ENCODE measurements at places on chromosomes 7 and 10.

GRCh38 chr7:97014145-97014750 lies 8.9 kb downstream of the DLX6 start:
- no peak for DNase-seq

DNA sequence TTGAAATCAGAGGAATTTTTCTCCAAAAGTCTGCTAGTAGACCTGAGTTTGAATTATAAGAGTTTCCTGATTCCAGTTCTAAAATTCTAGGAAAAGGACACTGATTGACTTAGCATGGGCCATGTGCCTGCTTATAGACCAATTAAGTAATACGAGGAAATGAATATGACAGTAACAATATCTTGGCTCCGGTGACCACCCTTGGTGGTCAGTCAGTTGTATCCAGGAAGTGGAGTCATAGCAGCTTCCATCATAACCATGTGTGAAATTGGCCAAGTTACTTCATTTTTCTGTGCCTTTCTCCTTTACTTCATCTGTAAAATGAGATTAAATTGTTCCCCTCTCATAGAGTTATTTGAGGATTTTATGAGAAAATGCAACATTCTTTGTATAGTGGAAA lies 66.9 kb downstream of the MTPAP start:
- DNase-seq, result no peak

GRCh38 chr10:43648398-43649184 lies at the start of gene ZNF32:
ZNF32 (minus strand) TSS chr10:43648881; CDS start chr10:43646133, 2,748 bp downstream.
- DNase-seq, result no peak

- no peak for DNase-seq
Observed at GRCh38 chr10:71028066-71028465, 139.7 kb upstream of the PCBD1 start.

DNA sequence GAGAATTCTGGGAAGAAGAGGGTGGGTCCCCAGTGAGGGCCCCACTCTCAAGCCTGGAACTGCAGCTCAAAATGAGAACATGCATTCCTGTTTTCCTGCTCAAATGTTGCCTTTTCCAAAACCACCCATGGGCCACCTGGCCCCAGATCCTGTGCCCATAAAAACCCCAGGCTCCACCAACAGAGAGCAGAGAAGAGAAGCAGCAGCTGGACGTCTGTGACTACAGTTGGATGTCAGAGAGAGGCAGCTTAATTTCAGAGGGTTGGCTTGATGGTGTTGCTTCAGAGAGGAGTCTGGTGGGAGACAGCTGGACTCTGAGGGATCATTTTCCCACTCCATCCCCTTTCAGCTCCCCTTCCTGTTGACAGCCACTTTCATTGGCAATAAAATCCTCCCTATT lies 256.4 kb downstream of the FZD1 start:
- DNase-seq, result no peak

DNA sequence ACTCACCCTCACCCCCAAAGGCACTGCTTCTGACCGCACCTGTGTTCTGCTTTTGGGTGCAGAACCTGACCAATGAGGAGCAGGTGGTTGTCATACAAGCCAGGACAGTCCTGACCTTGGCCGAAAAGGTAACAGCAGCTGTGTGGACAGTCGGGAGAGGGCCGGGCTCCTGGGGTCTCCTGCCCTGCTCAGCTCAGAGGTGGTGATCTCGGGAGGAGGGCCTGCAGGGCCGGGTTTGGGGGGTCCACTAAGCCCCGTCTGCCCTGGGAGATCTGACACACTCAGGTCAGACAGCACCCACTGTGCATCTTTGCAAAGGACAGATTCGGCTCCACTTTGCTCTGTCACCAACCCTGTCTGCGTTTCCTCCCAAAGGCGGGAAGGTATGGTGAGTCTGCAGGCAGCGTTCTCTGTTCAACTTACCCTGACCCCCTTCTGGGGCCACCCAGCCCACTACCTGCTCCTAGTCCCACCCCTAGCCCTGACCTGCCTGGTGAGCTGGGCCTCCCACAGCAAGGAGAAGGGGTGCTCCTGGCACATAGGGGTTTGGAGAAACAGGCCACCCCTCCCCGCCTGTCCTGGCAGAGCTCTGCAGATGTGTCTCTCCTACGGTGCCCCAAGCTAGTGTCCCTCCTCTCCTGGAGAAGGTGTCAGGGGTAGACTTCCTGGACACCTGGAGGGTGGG lies 33.7 kb upstream of the DPYSL4 start:
- no peak for DNase-seq

DNA sequence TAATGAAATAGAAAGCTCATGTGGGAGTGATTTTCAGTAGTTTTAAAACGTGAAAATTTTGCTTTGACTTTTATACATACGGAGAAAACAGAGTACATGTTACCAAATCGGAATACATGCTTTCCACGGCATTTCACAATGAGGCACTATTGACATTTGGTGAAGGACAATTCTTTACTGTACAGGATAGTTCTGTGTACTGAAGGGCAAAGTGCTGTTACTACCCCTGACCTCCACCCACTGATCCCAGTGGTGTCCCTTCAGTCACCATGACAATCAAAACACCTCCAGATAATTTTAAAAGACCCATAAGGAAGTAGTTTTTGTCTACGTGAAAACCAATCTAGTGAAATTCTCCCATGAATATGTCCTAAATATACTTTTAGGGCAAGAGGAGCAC lies 33.1 kb upstream of the ANK3 start:
- DNase-seq, result no peak

GRCh38 chr10:129659508-129660268 lies 192.6 kb downstream of the MGMT start:
- no peak for DNase-seq

DNA sequence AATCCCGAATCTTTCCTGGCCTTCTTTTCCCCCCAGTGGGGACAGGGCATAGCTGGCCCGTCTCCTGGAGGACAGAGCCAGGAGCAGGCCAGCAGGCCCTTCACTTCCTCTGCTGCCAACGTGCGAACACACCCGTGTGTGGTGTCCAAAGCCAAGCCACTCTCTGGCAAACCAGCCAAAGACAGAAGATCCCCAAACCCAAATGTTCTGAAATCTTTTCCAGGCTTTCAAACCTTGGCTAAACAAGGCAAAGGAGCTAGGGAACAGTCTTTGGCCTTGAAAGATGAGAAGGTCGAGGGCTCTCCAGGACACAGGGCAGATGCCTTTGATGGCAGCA lies 63.0 kb downstream of the PROSER2 start:
- no peak for DNase-seq

- DNase-seq, result no peak
Observed at GRCh38 chr7:127594490-127594889, 954 bp downstream of the FSCN3 start.

DNA sequence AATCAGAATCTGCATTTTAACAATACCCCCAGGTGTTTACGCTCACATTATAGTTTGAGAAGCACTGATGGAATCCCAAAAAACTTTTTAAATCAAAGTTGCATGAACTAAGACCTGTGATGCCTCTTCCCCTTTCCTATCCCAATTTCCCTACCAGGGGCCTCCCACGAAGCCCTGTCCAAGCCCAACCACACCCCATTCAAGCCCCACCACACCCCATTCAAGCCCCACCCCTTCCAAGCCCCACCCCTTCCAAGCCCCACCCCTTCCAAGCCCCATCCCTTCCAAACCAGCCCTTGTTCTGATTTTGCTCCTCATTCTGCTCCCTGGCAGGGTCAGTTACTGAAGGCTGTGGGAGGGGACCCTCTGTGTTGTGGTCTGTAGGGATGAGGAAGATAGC lies 9.8 kb upstream of the AQP1 start:
- no peak for DNase-seq

DNA sequence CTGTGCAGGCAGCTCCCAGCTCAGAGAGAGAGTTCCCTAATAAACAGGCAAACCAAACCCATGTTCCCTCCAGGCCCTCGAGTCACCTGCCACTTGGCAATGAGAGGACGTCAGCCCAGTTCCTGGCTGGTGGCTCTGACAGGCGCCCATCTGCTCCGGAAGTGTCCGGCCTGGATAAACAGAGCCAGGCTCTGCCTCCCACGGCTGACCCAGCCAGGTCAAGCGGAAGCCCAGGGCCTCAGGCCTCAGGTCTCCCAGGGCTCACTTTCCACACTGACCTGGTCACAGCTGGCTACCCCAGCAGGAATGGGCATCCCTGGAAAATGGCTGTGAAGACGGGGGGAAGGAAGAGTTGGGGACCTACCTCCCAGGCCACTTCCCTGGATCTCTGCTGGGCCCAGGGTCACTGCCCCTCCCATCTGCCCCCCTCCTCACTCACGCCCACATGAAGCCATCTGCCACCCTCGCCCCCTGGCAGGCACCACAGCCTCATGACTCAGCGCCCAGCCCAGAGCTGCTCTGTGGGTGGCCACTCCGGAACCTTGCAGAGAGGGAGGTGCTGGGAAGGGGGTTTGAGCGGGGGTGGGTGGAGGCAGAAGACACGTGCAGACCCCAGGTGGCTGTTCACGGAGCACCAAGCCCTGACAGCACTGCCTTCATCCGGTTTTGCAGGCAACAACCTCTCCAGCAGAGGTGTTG lies 37.4 kb upstream of the DUSP5 start:
- DNase-seq, result peak; percentile 75

- peak; percentile 35 for DNase-seq
Observed at GRCh38 chr7:127514499-127514898, 70.9 kb downstream of the GCC1 start.

DNA sequence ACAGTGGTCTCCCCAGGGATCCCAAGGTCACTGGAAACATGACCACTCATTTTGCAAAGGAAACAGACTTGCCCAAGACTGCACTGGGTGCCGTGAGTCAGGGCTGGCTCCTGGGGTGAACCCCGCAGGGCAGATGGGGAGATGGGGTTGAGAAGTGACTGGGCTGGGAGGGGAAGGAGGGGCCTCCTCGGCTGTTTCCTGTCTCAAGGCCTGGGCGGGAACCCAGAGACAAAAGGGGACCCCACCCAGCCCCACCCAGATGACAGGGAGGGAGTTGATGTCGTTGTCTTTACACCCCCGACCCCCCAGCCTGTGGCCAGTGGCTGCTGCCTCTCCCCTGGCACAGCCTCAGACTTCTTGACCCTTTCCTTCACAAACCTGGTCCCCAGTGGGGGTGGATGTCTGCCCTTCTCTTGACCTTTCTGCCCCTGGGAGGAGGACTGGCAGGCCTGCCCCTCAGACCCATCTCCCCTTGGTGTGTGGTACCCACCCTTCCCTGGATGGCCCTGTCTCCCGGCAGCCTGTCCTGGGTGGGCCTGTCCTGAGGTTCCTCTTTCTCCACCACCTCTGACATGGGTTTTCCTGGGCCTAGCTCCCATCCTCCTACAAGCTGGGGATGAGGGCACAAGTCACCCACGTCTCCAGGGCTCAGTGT lies 1.4 kb downstream of the MYO1G start:
- DNase-seq, result peak; percentile 87

DNA sequence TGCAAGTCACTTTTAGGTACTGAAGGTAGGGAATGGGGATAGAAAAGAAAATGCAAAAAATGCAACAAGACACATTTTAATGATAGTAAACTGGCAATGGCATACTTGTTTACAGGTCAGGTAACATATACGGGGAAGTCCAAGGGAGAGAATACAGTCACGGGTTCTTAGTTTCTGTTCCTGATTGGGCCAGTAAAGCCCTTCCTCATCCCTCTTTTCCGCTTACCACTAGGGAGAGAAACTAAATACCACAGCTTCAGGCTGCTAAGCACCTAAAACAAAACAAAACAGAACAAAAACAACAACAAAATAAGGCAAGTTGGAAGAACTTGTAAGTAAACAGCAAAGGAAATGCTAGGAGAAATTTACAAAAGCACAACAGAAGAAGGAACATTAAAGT lies 65.2 kb upstream of the OGDHL start:
- DNase-seq, result no peak

DNA sequence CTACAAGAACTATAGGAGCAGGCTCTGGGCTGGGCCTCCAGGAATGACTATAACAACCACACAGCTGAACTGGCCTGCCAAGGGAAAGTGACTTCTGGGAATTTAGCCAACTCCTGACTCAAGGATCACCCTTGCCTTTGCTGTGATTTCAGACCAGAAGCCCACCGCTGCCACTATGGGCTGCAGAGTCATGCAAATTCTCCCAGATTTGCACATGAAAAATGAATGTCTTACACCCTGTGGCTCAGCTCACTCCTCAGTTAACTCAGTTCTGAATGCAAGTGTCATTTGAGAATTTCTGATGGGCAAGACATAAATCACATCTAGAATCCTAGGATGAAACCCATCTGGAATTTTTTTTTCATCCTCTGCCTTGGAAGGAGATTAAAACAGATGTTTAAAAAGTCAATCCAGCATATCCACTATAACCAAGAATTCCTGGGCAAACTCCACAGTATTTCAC lies 186.5 kb upstream of the BET1 start:
- peak; percentile 95 for DNase-seq

DNA sequence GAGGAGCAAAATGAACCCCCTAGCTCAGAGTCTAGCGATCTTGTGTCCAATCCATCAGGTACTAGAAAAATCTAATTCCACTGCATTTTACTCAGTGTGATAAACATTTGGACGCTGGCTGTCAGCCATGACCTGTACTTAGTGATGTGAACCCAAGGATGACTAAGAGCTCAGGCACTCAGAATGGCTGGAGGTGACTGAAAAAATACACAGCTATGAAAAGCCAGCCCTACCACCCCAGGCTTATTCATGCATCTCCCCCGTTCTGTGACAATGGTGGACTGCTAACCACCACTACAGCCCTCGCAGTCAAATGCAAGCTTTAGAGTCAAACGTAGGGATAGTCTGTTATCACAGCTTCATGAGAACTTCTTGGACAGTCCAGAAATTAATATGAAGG lies 14.9 kb downstream of the AFAP1L2 start:
- peak; percentile 93 for DNase-seq

DNA sequence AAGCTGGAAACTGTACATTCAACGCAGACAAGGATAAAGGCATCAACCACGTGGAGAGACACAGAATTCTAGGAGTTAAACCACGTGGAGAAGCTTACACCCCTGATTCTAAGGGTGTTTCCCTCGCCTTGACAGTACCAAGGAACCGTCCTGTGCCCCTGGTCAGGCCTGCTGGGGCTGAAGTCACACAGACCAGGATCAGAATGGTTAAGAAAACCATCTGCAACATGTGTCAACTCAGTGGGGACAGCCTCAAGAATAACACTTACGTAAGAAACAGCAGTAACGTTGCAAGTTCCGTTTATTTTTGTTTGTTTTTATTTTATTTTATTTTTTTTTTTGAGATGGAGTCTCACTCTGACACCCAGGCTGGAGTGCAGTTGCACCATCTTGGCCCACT lies 55.6 kb downstream of the CHST15 start:
- no peak for DNase-seq

GRCh38 chr7:52540041-52540440 lies 495.4 kb upstream of the POM121L12 start:
- DNase-seq, result no peak

DNA sequence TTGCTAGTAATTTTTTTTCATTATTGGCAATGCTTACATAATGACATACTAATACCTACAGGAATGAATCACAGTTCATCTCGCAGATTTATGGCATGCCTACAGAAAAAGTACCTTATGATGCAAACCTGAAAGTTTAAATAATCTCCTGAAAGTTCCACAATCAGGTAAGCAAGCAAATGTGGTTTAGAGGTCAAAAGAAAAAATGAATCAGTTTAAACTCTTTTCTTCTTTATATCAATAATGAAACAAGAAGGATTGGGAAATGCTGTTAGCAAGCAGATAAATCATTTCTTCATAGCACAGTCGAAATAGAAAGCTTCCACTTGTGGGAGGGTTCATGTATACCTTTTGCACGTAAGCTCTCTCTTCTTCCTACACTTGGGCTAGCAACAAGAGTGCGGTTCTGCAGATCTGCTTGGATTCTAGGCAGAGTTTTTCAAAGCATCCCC lies 53.7 kb upstream of the MTPN start:
- no peak for DNase-seq
